Hepatic stellate cell (primary cell): ENCODE measurements at places on chromosomes 3 and 15.

GRCh38 chr3:10950476-10951294 lies 41.9 kb upstream of the SLC6A1 start:
- peak; percentile 77 for DNase-seq

- DNase-seq, result no peak
Measured at GRCh38 chr3:60775985-60776384, 475.3 kb downstream of the FHIT start.

DNA sequence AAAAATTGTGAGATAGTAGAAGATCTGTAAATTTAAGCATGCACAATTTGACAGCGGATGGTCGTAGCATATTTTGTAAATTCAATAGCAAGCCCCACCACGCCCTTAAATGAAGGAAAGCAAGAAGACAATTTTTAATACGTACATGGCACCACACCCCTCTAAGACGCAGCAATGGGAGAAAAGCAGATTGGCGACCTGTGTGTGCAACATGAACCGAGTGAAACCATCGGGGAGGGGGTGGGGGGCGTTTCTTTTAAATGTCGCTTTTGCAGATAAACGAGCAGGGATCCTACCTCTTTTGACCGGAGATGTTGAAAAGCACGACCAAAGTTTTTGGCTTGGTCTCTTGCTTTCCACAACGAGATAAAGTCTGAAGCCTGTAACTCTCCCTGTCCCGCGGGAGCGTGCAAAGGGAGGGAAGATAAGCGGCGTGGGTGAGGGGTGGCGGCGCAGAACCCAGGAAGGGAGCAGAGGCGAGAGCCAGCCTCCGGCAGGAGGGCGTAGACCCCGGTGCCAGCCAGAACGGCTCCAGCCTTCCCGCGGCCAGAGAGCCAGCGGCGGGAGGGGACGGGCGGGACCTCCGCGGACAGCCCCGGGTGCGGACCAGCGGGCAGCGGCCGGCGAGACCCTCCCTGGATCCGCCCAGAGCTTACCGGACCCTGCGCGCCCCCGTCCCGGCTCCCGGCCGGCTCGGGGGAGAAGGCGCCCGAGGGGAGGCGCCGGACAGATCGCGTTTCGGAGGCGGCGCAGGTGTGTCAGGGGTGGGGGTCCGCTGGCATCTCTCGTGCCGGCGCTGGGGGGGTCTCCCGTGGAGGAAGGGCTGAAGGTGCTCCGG lies at the start of gene CHL1:
CHL1 (plus strand) TSS at position 453 of the 838 bp plus-strand sequence. CDS start 123,014 bp downstream, outside the sequence.
- no peak for DNase-seq

GRCh38 chr3:87173776-87174175 lies 53.3 kb upstream of the CHMP2B start:
- no peak for DNase-seq

GRCh38 chr3:8505621-8506020 lies 4.0 kb downstream of the LMCD1 start:
- no peak for DNase-seq

- peak; percentile 12 for DNase-seq
Measured at GRCh38 chr3:86830566-86830965, 160.4 kb downstream of the VGLL3 start.

DNA sequence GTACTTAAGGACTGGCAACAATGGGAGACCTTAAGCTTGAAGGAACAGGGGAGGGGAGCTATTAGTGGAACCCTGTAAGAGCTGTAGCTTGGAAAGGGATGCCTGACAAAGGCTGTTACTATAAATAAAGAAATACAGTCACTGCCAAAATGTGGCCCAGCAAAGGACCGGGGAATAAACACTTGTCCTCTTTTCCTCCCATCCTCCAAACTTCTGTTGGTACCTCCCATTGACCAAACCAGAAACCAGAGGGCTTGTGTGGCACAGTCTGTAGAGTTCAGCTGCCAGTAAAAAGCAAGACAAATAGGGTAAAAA lies 25.1 kb upstream of the TCF12 start:
- no peak for DNase-seq

GRCh38 chr3:33173103-33173502 lies 45.5 kb downstream of the SUSD5 start:
- DNase-seq, result no peak

GRCh38 chr3:69462826-69463100 lies 76.9 kb upstream of the FRMD4B start:
- no peak for DNase-seq

- DNase-seq, result no peak
Measured at GRCh38 chr15:89542369-89542768, 32.9 kb upstream of the TICRR start.

DNA sequence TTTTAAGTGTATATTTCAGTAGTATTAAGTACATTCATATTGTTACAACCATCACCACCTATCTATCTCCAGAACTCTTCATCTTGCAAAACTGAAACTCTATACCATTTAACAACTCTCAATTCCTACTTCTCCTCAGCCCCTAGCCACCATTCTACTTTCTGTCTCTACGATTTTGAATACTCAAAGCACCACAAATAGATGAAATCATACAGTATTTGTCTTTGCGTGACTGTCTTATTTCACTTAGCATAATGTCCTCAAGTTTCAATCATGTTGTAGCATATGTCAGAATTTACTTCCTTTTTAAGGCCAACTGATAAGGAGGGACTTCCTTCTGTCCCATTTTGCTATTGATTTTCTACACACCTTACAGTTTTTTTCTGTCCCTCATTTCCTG lies 593.3 kb downstream of the FHIT start:
- no peak for DNase-seq
